ENCODE measurements at places on chromosomes 12 and 14.

DNA sequence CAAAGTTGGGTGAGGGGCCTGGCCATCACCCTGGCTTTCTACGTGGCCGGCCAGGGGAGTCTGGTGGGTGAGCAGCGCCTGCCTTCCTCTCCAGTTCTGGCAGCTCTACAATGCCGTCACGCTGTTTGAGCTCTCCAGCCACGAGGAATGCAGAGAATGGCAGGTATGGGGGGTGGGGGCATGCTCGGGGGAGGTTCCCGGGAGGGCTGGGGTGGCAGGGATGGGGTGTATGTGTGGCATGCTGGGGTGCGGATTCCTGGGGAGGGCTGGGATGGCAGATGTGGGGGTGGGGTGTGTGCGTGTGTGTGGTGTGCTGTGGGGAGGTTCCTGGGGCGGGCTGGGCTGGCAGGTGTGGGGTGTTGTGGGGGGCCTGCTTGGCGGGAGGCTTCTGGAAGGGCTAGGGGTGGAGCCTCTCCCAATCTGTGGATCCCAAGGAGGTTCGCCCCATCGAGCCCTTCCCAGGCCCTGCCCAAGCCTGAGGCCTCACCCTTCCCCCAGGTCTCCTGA is 18.5 kb downstream of the RHOF start:
- H3K27me3 ChIP-seq, result no peaks in the 10 kb centered on the region
- no peak overlapping the region for H3K4me3 ChIP-seq
- peak overlapping the region; percentile 75 for H3K27ac ChIP-seq
- H3K36me3 ChIP-seq, result peaks cover 66% of the 10 kb centered on the region
- H3K4me1 ChIP-seq, result peaks cover 8% of the 10 kb centered on the region

- H3K27ac ChIP-seq, result no peak overlapping the region
- no peaks in the 10 kb centered on the region for H3K27me3 ChIP-seq
- H3K36me3 ChIP-seq, result no peaks in the 10 kb centered on the region
- H3K4me3 ChIP-seq, result no peak overlapping the region
- no peaks in the 10 kb centered on the region for H3K4me1 ChIP-seq
These were observed 113.8 kb upstream of the G2E3 start for GRCh38 chr14:30445011-30445793.

- H3K4me1 ChIP-seq, result peaks cover 23% of the 10 kb centered on the region
- no peak for DNase-seq
- H3K27me3 ChIP-seq, result no peaks in the 10 kb centered on the region
- peaks cover 4% of the 10 kb centered on the region for H3K36me3 ChIP-seq
- no peak overlapping the region for H3K27ac ChIP-seq
These were observed 13.6 kb downstream of the PAPLN start for GRCh38 chr14:73250781-73251500.

DNA sequence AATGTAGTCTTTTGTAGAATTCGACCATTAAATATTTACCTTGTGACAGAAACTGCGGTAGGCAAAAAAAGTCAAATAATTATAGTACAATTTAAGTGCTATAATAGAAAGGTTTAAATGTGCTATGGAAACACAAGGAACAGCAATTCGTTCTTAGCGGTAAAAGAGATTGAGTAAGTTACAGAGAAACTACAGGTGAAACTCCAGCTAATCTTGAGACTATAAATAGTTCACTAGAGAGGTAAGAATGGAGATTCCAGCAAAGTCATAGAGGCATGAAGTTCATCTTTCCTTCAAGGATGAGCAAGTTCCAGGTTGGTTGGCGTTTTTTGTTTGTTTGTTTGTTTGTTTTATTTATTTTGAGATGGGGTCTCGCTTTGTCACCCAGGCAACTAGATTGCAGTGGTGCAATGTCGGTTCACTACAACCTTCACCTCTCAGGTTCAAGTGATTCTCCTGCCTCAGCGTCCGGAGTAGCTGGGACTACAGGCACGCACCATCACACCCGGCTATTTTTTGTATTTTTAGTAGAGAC is 878 bp upstream of the R3HDM2 start:
- no peaks in the 10 kb centered on the region for H3K27me3 ChIP-seq
- H3K27ac ChIP-seq, result peak overlapping the region; percentile 100
- H3K4me3 ChIP-seq, result peak overlapping the region; percentile 96
- peaks cover 30% of the 10 kb centered on the region for H3K4me1 ChIP-seq
- peaks cover 30% of the 10 kb centered on the region for H3K36me3 ChIP-seq

GRCh38 chr12:66931091-66931490 is 252.2 kb upstream of the GRIP1 start:
- no peak overlapping the region for H3K4me3 ChIP-seq
- no peaks in the 10 kb centered on the region for H3K36me3 ChIP-seq

GRCh38 chr14:36478782-36479181 is 41.2 kb downstream of the NKX2-1 start:
- no peak overlapping the region for H3K4me3 ChIP-seq
- H3K4me1 ChIP-seq, result no peaks in the 10 kb centered on the region
- no peaks in the 10 kb centered on the region for H3K27me3 ChIP-seq
- no peak for DNase-seq
- no peak overlapping the region for H3K27ac ChIP-seq

- H3K36me3 ChIP-seq, result no peaks in the 10 kb centered on the region
- no peak overlapping the region for H3K27ac ChIP-seq
- DNase-seq, result no peak
- H3K27me3 ChIP-seq, result peaks cover 4% of the 10 kb centered on the region
- H3K4me3 ChIP-seq, result no peak overlapping the region
These were observed 73.6 kb upstream of the ELK3 start for GRCh38 chr12:96120359-96121100.

- peaks cover 7% of the 10 kb centered on the region for H3K4me1 ChIP-seq
- DNase-seq, result no peak
- no peaks in the 10 kb centered on the region for H3K36me3 ChIP-seq
- no peak overlapping the region for H3K27ac ChIP-seq
- H3K27me3 ChIP-seq, result no peaks in the 10 kb centered on the region
These were observed 62.7 kb upstream of the HECTD1 start for GRCh38 chr14:31270196-31270772.

GRCh38 chr14:32977913-32978312 is 39.2 kb downstream of the NPAS3 start:
- no peak overlapping the region for H3K27ac ChIP-seq
- H3K36me3 ChIP-seq, result no peaks in the 10 kb centered on the region
- no peak for DNase-seq
- H3K27me3 ChIP-seq, result no peaks in the 10 kb centered on the region
- H3K4me3 ChIP-seq, result no peak overlapping the region

GRCh38 chr12:104741077-104741476 is 217.0 kb downstream of the SLC41A2 start:
- no peaks in the 10 kb centered on the region for H3K27me3 ChIP-seq
- H3K4me1 ChIP-seq, result peaks cover 68% of the 10 kb centered on the region
- peak overlapping the region; percentile 70 for H3K4me3 ChIP-seq
- peak overlapping the region; percentile 83 for H3K27ac ChIP-seq
- DNase-seq, result no peak
- H3K36me3 ChIP-seq, result peaks cover 23% of the 10 kb centered on the region
